Right cardiac atrium (tissue), 5 donors: ENCODE measurements at places on chromosomes 1 and 21.

GRCh38 chr21:32954353-32954752, 71.4 kb upstream of the OLIG2 start:
- no peak for DNase-seq

- DNase-seq, result no peak
Measured at GRCh38 chr1:234942012-234942332, 186.7 kb downstream of the TOMM20 start.

DNA sequence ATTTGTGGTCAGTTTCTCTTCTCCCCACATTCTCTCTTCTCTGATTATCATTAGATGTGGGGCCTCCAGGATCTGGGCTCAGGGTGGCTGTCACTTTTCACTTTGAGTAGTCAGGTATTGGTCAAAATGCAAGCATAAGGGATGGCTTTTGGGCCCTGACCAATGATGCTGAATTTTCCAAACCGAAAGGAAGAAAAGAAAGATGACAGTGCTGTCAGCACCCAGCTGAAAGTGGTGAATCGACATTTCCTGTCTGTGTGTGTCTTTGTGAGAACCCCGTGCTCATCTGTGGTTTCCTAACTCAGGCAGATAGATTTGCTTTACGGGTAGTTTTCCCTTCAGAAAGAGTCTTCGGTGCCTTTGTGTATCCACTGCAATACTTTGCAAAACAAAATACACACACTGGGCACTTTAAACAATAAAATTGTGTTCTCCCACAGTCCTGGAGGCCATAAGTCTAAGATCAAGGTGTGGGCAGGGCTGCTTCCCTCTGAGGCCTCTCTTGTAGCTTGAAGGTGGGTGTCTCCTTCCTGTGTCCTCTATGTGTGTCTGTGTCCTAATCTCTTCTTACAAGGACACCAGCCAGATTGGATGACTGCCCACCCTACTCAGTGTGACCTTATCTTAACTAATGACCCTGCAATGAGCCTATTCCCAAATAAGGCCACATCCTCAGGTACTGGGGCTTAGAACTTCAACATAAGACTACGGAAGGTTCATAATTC, 274.8 kb upstream of the AJAP1 start:
- DNase-seq, result no peak

- peak; percentile 92 for DNase-seq
Measured at GRCh38 chr1:209704584-209704983, at the start of gene HSD11B1. HSD11B1 (plus strand) TSS chr1:209704846; CDS start chr1:209704943, 97 bp downstream.

- no peak for DNase-seq
Measured at GRCh38 chr21:45178070-45178608, 103.8 kb downstream of the ADARB1 start.

- DNase-seq, result no peak
Measured at GRCh38 chr1:116502671-116503314, 68.0 kb downstream of the CD58 start.

DNA sequence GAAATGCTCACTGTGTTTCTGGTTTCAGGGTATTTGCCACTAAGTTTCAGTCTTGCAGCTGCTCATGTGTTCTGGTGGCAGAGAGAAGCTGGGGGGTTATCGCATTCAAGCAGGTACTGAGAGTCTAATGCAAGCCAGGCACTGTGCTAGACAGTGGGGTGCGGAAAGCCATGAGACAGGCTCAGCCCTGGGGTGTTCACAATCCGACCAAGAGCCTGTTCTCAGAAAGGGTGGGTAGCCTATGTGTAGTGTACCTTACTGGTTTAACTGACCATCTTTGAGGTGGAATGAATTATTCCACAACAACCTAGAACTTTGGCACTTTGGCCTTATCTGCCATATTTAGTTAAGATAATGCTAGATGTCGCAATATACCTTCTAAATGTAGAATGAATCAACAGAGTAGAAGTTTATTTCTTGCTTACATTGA, 55.3 kb upstream of the ROR1 start:
- DNase-seq, result no peak

- no peak for DNase-seq
Measured at GRCh38 chr1:244536316-244536715, 75.2 kb downstream of the CATSPERE start.

GRCh38 chr1:85275701-85276214, 674 bp downstream of the BCL10 start:
- DNase-seq, result no peak

GRCh38 chr1:22471078-22471477, 19.4 kb downstream of the ZBTB40 start:
- peak; percentile 74 for DNase-seq
